ENCODE measurements at places on chromosomes 12 and 14.

GRCh38 chr14:88270776-88271175 is 52.3 kb downstream of the KCNK10 start:
- DNase-seq = no peak

GRCh38 chr12:52527121-52527800 is 7.1 kb upstream of the KRT5 start:
- no peak for DNase-seq

GRCh38 chr12:13023811-13024530 is 20.2 kb upstream of the FAM234B start:
- no peak for DNase-seq

DNA sequence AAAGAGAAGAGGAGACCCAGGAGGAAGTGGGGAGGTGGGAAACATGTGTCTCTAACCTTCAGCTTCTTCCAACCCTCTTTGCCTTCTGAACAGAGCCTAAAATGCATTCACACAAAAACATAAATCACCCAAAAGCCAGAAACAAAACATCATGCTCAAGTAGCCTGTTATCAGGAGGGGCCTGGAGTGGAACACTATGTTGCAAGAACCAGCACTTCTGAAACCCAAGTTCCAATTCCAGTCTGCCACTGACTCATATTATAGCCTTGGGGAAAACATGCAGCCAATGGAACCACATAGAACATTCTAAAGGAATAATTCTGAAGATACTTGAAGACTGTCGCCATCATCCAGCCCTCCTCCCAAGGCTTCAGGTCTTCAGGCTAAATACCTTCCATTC is 169.8 kb upstream of the PLXNC1 start:
- no peak for DNase-seq

GRCh38 chr12:5308996-5309395 is 122.9 kb upstream of the NTF3 start:
- DNase-seq = no peak

DNA sequence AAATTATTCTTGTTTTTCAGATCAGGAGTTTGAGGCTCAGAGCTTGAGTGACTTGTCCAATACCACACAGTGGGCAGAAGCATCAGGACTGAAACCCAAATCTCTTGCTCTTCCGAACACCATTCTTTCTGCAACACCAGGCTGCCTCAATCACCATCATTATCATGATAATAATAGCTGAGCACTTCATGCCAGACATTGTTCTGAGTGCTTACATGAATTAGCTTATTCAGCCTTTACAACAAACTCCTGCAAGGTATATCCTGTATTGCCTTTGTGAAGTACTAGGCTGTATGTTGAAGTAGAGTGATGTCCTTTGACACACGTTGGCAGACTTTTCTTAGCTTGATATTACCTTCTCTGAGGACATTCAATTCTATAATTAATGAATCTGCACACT is 257.4 kb upstream of the ATP2B1 start:
- DNase-seq = no peak

- DNase-seq = no peak
Measured at GRCh38 chr12:120439646-120440247, 1.8 kb downstream of the COX6A1 start.

DNA sequence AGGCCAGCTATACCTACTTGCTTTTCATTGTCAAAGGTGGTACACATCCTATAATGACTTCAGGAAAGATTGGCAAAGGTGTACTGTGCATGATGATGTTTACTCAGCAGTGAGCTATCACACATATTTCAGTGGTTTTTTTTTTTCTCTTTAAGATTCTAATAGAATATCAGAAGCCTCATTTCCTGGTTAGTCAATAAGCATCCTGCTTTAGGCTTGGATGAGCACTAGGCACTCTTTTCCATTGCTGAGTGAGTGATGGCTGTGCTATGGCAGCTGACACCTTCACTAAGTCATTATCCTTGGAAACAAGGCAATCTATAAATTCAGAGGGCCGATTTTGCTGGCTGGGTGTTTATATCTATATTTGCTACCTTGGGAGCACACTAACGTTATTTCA is 161.1 kb upstream of the RASSF8 start:
- DNase-seq = no peak

- no peak for DNase-seq
Measured at GRCh38 chr12:113407931-113408600, 4.4 kb upstream of the SDS start.

- no peak for DNase-seq
Measured at GRCh38 chr14:51430079-51430478, 190.0 kb downstream of the TMX1 start.

- DNase-seq = no peak
Measured at GRCh38 chr12:39892146-39892545, 213.7 kb downstream of the SLC2A13 start.

DNA sequence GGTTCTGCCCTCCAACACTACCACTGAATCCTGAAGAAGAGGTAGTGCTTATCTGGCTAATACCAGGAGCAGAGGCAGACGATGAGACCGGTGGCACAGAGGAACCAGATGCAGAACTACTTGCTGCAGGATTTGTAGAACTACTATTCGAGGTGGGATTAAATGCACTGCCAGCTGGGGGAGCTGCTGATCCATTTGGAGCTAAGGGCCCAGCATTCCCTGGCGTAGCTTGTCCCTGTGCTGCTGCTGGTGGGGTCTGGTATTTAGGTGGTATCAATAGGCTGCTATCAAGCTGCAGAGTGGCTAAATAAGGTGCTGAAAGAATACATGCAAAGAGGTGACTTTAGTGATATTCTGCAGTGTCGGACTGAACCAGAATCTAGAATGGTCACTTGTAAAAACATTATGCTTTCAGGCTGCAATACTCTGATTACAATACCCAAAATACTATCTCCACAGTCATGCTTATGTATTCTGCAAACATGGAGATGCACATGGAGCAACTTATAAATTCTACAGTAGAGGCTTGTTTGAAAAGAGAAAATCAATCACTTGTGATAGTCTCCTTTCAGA is 294.2 kb downstream of the MED13L start:
- no peak for DNase-seq

- DNase-seq = no peak
Measured at GRCh38 chr14:55349565-55349964, 62.1 kb downstream of the ATG14 start.

- DNase-seq = peak; percentile 6
Measured at GRCh38 chr14:36553656-36554260, 28.7 kb downstream of the NKX2-8 start.

GRCh38 chr14:20539906-20540305 is 20.9 kb downstream of the RNASE9 start:
- DNase-seq = no peak

DNA sequence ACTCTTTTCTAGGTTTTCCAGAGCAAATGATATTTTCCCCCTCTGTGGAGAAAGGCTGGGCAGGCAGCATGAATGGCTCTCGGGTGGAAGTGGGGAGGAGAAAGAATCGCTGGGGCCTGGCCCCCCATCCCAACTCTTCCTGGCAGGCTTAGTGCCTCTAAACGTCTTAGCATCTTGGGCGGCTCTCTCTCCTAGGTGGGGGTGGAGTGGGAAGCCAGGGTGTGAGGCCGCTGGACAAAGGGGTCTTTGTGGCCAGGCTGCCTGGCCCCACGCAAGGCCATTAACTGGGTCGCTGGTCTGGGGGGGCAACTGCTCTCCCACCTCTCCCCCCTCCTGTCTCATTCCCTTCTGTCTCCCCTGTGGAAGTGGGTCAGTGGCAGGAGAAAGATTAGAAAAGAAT is 4.7 kb downstream of the LRP1-AS start:
- DNase-seq = no peak

GRCh38 chr12:118521036-118521370 is 144.6 kb downstream of the SUDS3 start:
- no peak for DNase-seq

GRCh38 chr12:93979189-93979588 is 169.2 kb upstream of the PLXNC1 start:
- DNase-seq = no peak

GRCh38 chr14:69680297-69680696 is 68.9 kb downstream of the SUSD6 start:
- no peak for DNase-seq
